HL-60 (cell line): ENCODE measurements at places on chromosomes 5 and 9.

- DNase-seq = no peak
These were observed 47.3 kb upstream of the SLC30A5 start for GRCh38 chr5:69046375-69046957.

- no peak for DNase-seq
These were observed 106.4 kb upstream of the EFNA5 start for GRCh38 chr5:107776922-107777740.

- DNase-seq = no peak
These were observed 169.6 kb downstream of the TSSK1B start for GRCh38 chr5:113265190-113265589.

- no peak for DNase-seq
These were observed 119.3 kb downstream of the C5orf15 start for GRCh38 chr5:133849116-133849515.

GRCh38 chr9:107945961-107946360 is 456.4 kb upstream of the KLF4 start:
- no peak for DNase-seq

DNA sequence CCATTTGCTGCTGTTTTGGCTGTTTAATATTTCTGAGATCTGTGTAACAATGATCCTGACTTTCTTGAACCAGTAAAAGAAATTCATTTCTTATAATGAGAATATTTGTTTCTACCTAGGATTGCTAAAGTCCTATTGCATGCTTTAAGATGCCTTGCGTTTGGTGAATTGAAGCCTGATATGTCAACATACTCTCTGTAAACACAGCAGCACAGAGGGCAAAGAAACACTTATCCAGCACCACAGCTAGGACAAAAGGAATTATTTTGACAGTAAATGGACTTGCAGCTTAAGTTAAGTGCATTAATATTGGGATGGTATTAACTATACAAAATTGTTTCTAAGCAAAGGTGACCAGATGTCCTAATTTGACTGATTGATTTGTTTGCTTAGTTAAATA is 2031.2 kb upstream of the CDH6 start:
- no peak for DNase-seq

- peak; percentile 48 for DNase-seq
These were observed 180.2 kb downstream of the DENND1A start for GRCh38 chr9:123749580-123750202.

DNA sequence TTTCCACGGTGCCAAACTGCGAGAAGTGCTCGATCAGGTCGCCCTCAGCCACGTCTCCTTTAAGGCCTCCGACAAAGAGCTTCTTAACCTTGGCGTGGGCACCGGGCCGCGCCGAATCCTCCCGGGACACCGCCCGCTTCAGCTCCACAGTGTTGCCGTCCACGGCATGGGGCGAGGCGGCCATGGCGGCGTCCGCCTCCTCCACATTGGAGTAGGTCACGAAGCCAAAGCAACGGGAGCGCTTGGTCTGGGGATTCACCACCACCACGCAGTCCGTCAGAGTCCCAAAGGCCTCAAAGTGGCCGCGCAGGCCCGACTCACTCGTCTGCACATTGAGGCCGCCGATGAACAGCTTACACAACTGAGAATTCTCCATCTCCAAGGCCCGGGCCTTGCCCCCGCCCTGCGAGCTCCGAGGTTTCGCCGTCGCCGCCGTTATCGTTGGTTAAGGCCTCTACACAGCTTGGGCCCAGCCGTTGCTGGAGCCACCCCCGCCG is 424 bp downstream of the HNRNPA0 start:
- DNase-seq = no peak

DNA sequence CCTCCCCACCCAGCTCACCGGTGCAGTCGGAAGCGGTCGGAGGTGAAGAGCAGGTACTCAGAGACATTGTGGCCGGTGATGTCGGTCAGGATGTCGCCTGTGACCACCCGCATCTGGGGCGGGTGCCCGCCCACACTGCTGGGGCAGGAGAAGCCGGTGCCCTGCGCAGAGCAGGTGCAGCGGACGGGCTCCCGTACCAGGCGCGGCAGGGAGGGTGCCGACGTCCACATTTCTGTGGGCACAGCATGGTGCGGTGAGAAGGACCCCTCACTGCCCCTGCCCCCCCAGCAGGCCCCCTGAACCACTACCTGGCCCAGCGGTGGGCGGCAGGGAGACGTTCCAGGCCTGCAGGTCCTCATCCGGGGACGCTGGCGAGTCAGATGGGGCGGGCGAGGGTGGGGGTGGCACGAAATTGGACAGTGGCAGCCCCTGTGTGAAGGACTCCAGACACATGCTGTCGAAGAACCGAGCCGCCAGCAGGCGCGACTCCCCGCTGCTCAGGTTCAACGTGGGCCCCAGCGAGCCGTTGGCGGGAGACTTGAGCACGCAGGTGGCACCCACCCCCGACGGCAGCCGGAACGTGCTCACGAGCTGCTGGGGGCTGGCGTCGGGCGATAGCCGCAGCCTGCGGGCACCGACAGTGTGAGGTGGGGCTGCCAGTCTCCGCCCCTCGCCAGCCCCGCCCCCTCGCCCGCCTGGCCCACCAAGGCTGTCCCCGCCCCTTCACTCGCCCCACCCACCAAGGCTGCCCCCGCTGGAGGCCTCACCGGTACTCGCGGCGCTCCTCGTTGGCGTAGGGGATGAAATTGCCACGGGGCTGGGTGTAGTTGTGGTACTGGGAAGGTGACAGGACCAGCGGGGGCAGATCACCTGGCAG is 15.1 kb downstream of the ABCA2 start:
- DNase-seq = no peak

DNA sequence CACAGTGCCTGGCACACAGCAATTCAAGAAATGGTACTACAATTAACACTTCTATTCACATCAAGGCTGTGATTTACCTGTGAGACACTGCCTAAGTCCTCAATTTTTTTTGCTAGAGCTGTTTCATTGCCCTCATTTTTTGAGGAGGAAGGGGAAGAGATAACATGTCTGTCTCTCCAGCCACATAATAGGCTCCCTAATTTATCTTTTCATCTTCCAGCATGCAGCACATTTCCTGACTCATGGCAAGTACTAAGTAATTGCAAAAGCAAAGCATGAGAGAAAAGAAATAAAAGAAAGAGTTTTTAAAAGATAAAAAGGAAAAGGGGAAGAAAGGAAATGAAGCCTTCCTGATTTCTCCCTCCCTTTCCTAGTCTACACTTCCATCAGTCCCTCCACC is 26.9 kb upstream of the RNF38 start:
- no peak for DNase-seq

DNA sequence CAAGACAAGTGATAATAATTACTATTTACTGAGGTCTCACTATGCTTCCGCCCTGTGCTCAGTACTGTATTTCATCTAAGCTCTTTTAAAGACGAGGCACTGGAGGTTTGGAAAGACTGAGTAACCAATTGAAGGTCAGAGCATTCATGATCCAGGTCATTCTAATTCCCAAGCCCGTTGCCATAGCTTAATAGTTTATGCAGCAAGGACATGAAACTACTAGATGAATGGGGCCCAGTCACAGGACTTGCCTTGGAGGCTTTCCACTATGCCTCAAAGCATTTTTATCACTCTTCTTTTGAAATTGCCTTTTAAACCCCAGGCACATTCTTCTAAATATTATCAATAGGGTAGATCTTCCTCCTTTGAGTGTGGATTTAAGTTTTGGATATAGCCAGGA is 17.2 kb upstream of the NFIB start:
- DNase-seq = no peak

GRCh38 chr5:55570570-55570969 is 35.8 kb upstream of the PLPP1 start:
- DNase-seq = no peak

DNA sequence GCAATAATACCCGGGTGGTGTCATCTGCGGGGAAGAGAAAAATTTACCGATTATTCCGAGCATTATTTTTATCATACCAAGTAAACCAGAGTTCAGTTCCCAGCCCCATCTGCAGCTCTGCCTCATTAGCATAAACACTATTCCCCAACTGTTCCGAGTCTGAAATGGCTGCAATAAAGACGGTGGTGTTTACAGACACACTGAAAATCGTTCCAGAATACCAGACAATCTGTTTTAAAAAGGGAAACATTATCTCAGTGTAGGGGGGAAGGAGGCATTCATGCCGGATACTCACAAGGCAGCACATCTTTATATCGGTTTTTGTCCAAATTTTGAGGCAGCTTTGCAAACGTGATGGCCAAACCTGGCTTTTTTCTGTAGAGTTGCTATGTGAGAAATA is 70.3 kb upstream of the EPB41L4B start:
- DNase-seq = no peak

DNA sequence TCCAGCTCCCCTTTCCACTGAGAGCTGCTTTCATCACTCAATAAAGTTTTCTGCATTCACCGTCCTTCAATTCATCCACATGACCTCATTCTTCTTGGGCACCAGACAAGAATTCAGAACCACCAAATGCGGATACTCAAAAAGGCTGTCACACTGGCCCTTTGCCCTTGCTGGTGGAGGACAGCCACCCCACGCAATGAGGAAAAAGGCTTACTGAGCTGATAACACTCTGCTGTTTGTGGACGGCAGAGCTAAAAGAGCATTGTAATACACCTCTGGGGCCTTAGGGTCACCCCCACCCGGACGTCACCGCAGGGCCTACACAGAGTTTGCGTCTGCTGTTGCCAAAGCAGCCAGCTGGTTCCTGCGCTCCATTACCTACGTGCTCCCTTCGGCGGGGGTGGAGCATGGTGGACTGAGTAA is 51.2 kb upstream of the ZNF608 start:
- no peak for DNase-seq

DNA sequence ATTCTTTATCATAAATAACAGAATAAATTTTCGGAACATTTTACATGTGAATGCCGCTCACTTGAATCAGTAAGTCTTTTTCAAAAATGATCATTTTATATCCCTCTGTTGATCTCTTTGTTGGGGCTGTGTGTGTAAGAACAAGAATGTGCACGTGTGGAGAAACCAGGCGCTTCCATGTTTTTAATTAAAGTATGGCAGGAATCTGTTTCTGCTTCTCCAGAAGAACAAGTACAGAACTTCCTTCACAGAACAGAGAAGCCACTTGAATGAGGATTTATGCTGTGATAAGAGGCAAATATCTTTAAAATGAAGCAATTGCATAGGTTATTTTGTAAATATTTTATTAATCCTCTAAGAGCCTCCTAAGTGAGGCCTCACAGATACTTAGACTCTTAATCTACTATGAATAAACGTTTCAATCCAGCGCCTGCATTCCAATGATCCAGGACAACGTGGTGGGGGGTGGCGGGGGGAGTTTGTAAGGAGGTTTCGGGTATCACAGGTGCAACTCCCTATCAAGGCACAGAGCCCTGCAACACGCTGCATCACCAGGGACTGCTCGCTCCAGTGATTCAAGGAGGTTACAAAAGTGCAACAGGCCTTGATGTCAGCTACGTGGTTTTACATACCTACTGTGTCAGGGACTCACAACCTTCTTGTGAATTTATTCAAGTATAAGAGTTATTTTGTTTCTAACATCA is 409.2 kb downstream of the BNC2 start:
- no peak for DNase-seq

- no peak for DNase-seq
These were observed 30.1 kb downstream of the PPARGC1B start for GRCh38 chr5:149759986-149760853.

DNA sequence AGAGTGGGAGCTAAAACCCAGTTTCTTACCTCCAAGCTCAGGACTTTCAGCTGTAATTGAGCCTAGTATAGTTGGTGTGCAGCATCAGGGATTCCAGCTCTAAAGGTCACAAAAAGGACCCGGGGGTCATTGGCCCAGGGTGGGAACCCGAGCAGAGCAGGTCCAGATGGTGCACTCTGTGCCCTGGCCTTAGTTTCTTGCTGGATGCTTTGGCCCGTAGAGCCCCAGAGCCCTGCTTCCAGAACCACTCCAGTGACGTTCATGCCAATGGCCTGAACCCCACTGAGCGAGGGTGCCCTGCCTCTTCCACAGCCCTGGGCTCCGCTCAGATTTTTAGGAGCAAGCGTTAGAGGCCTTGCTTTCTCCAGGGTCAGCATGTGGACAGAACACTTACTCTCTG is 8.2 kb downstream of the SLC22A5 start:
- DNase-seq = no peak

- DNase-seq = no peak
These were observed 61.5 kb upstream of the TNFSF8 start for GRCh38 chr9:114991861-114992260.

- no peak for DNase-seq
These were observed 125.0 kb downstream of the MSX2 start for GRCh38 chr5:174849426-174849825.

- DNase-seq = no peak
These were observed 674.4 kb downstream of the PTPRD start for GRCh38 chr9:9938432-9938831.

GRCh38 chr9:112002131-112002846 is 105.7 kb downstream of the UGCG start:
- DNase-seq = no peak

- DNase-seq = peak; percentile 52
These were observed 19.1 kb downstream of the PTGS1 start for GRCh38 chr9:122389799-122390481.

GRCh38 chr5:142259758-142260157 is 65.1 kb downstream of the SPRY4 start:
- DNase-seq = no peak

DNA sequence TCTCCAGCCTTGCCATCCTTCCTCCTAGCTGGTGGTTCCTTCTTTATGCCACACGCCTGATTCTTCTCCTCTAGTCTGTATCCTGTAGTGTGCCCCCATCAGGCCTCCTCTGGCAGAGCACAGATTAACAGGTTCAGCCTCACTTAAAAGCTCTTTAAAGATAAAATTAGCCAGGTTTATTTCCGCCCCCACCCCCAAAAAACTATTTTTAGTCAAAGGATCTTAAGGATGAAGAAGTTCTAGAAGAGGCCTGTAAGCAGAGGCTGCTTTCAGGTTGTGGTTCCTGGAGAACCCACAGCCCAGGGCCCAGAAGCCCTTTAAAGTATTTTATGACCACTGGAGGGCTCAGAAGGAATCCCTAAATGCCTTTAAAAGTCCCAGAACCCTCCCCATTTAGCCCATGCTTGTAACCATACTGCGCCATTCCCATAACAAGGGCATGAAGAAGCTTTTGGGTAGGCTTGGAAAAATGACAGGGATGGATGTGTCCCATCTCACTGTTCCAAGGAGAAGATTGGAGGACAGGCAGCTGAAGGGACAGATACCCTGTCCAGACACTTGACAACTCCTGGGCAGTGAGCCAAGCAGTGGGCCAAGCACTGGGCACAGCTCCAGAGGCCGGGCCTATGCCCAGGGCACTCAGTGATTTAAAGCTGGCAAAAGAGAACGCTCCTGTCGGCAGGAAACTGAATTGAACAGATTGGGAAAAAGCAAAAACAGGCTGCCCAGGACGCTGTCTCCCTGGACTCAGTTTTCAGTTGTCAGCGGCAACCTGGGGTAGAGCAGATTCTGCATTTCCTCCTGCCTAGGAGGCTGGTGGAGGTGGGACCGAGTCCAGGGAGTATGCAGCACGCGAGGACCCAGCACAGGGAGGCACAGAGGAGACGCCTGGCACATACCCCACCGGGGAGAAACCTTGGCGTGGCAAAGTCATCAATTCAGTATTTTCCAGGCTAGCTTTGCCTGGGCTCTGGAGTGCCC is 106.3 kb upstream of the SSBP2 start:
- no peak for DNase-seq
